NCI-H524 (cell line): ENCODE measurements at places on chromosomes 7 and 10.

DNA sequence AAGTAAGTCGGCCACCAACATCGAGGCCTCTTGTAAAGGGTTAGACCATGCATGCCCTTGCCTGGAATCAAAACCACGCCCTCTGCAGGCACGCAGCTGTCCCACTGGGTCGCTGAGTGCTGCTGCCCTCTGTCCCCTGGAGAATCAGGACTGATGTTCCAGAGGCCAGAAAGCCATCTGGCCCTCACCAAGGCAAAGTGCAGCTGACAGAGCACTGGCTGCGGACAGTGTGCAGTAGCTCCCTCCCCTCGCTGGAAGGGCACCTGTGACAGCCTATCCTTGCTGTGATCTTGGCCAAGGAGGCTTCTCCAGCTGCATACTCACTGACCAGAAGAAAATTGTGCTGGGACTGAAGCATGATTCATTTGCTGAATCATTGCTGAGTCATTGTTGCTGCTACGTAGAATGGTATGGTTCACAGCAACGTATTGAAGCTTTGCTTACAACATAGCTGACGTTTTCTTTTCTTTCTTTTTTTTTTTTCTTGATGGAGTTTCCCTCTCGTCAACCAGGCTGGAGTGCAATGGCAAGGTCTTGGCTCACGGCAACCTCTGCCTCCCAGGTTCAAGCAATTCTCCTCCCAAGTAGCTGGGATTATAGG, 30.4 kb downstream of the DDC start:
- DNase-seq, result peak; percentile 34

DNA sequence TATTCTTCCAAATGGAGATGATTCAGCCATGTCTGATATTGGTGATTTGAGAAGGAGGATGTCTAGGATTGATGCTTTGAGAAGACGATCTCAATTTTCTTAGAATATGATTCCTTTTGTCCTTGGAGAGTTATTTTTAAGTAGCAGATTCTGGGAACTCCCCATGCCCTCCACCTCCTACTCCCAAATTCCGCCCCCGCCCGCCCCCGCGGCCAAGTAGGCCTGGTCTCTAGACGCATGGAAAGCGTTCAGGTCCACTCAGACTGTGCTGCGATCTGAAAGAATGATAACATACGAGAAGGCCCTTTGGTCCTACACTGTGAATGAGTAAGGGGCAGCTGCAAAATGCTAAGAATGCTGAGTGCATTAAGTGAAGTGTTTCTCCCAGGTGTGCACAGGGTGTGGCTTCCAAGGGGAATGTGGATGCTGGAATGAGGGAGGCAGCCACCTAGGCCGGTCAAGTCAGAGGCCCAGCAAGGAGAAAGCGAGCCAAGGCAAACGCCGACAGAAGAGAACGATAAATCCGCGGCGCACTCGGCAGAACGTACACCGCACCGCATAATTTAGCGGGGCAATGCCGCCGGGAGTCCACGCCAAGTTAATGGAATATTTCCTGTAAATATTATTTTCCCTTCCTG, 142.3 kb downstream of the PRPF18 start:
- DNase-seq, result no peak

- no peak for DNase-seq
Observed at GRCh38 chr10:4812046-4812445, 14.0 kb upstream of the AKR1E2 start.

DNA sequence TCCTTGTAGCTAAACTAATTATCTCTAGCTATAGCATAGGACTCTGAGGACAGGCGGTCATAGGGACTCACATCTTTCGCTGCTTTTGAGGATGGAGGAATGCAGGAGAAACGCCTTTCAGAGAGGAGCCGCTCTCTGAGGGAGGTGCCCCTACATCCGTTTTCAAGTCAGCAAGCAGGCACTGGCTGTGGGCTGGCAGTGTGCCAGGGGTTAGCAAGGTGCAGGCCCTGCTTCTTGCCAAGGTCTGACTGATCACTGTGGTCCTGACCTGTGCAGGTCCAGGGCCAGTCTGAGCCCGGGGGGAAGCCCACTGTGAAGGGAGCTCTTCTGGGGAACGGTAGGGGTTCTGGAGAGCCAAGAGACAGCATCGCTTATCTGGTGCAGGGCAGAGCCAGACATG, 89.4 kb downstream of the SH3PXD2A start:
- no peak for DNase-seq

- DNase-seq, result no peak
Observed at GRCh38 chr10:37639200-37639599, 218.2 kb downstream of the ZNF248 start.

DNA sequence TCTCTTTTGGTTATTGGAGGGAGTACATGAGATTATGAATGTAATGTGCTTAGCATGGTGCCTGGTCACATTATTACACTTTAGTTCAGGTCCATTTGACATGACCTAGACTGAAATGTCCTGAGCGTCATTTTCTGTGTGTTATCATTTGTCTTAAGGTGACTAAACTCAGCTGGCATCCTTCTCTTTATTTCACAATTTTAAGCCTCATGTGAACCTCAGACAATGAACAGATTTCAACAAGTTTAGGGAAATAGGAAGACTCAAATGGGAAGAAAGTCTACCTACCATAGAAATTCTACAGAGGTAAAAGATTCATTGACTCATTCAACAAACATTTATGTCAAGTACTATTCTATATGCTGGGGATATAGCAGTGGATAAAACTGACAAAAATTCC, 70.2 kb upstream of the EXOC6 start:
- no peak for DNase-seq

GRCh38 chr7:78141522-78142281, 343.1 kb downstream of the PHTF2 start:
- peak; percentile 90 for DNase-seq

GRCh38 chr7:20194343-20194995, 22.7 kb downstream of the MACC1 start:
- DNase-seq, result peak; percentile 3

DNA sequence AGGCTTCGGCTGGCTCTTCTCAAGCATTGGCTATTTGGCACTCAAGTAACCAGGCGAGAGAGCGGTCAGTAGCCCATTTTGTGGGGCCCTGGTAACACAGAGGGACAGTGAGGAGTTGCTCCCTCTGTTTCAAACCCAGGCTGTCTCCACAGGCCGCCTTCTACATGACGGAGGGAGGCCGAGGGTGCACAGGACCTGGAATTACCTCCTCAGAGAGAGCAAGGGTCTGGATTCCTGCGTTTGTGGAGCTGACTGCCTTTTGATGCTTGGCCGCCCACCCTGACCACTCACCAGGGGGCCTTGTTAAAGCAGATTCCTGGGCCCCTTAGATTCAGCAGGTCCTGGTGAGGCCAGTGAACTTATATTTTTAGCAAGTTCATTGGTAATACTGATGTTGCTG, 12.3 kb downstream of the UPP1 start:
- DNase-seq, result no peak

- no peak for DNase-seq
Observed at GRCh38 chr10:119693262-119693957, 32.4 kb upstream of the INPP5F start.

DNA sequence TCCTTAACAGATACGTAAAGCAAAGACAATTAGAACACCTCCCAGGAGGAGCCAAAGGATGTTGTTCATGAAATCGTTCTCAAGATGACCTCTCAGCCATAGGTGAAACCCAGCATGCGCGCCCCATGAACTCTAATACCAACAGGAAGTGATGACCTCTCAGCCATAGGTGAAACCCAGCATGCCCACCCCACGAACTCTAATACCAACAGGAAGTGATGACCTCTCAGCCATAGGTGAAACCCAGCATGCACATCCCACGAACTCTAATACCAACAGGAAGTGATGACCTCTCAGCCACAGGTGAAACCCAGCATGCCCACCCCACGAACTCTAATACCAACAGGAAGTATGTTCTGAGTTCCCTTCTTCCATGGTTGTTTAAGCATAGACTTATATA, 205.2 kb upstream of the ADARB2 start:
- DNase-seq, result no peak

DNA sequence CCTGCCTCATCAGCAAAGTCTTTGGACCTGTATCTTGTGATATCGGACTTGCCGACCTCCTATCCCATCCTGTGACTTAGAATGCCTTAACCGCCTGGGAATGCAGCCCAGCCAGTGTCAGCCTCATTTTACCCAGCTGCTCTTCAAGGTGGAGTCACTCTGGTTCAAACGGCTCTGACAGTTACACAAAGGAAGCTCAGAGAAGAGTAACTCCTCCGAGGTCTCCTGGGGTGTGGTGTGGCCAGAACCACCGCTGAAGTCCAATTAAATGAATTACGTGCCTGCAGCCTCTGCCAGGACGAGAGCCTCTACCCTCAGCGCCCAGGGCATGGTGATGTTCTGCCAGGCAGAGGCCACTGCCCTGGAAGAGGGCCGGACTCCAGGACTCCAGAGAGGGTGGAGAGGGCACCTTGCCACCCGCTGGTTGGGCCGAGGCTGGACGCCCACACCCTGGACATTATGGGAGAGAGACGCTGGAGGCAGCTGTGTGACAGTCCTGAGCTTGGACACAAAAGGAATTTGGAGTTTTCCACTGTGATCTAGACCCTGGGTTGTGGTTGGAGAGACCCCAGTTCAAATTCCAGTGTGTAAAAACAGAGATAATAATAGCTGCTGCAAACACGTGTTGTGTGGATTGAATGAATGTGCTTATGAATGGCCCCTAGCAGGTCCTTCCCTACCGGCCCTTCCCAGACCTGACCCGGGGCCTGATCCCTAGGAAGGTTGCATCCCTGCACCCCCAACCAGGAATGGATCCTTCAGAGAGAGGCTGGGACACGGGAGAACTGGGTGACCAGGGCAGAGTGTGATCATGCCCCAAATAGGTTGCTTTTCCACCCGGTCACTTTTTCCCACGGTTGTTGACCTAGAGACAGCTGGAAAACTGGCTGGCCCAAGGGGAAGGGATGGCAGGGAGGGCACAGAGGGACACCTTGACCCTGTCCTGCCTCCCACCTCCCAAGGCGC, 37.8 kb upstream of the FZD9 start:
- DNase-seq, result no peak

GRCh38 chr7:96040250-96040772, 268.0 kb downstream of the DYNC1I1 start:
- DNase-seq, result peak; percentile 67

- no peak for DNase-seq
Observed at GRCh38 chr10:103723557-103723956, 131.8 kb downstream of the SH3PXD2A start.

DNA sequence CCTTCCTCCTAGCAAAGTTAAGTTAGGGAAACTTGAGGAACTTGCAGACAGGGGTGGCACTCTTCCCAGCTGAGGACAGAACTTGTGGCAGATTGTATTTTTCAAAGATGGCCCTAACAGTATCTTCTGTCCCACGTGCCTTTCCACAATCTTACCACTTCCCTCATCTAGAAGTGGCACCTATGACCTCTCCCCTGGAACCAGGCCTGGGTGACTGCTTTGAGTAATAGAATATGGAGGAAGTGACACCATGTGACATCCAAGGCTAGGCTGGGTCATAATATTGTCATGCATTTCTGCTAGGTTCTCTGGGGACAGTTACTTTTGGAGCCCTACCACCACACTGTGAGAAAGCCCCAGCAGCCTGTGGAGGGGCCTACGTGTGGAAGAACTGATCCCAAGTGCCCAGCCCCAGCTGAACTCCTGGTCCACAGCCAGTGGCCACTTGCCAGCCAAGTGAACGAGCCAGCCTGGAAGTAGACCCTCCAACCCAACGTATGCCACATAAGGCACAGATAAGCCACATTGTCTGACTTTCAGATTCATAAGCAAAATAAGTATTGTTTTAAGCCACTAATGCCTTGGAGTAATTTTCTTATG, 193.7 kb downstream of the PTPN20 start:
- DNase-seq, result no peak

GRCh38 chr7:104805449-104806317, 208.3 kb upstream of the KMT2E start:
- DNase-seq, result peak; percentile 85
